Motor neuron (in vitro differentiated cells): ENCODE measurements at places on chromosomes 3 and 15. TPM values are rescaled to one million over a fixed set of nuclear protein-coding genes. Genes with fewer than 3 reads are reported as not detected.

The CFAP161 gene
- not detected in 2 replicates for total RNA-seq

The LRRC2 gene
- 1.9 TPM in 2 replicates for total RNA-seq

The DPPA4 gene
- total RNA-seq, result 0.45 and 0.49 TPM in 2 replicates

The CYP1A1 gene
- total RNA-seq, result 0.73 and 0.83 TPM in 2 replicates

The IMP3 gene
- 60.4 and 62.9 TPM in 2 replicates for total RNA-seq

The COPG1 gene
- total RNA-seq, result 135 and 143 TPM in 2 replicates

The LRRIQ4 gene
- 0.44 and 0.47 TPM in 2 replicates for total RNA-seq

- no peak for ATAC-seq
These were observed 161.0 kb upstream of the CCDC54 start for GRCh38 chr3:107216229-107216628.

DNA sequence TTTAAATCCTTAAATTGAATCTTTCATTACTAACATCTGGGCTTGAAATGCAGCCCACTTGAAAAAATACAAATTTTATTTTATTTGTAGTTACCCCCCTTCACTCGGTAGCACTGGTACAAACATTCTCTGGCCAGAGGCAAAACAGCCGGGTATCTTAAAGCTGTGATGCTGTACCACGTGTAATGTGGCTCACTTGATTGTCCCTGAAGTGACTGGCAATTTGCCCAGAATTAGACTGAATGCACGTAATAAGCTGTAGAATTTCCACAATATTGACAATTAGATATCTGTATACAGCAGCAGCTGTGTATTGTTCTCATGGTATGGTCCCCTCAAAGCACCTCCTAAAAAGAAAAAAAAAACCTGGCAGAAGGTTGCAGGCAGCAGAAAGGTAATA is 192.8 kb upstream of the TBC1D5 start:
- ATAC-seq, result peak; percentile 28

- no peak for ATAC-seq
These were observed 264.3 kb upstream of the ARHGEF26 start for GRCh38 chr3:153856932-153857331.

DNA sequence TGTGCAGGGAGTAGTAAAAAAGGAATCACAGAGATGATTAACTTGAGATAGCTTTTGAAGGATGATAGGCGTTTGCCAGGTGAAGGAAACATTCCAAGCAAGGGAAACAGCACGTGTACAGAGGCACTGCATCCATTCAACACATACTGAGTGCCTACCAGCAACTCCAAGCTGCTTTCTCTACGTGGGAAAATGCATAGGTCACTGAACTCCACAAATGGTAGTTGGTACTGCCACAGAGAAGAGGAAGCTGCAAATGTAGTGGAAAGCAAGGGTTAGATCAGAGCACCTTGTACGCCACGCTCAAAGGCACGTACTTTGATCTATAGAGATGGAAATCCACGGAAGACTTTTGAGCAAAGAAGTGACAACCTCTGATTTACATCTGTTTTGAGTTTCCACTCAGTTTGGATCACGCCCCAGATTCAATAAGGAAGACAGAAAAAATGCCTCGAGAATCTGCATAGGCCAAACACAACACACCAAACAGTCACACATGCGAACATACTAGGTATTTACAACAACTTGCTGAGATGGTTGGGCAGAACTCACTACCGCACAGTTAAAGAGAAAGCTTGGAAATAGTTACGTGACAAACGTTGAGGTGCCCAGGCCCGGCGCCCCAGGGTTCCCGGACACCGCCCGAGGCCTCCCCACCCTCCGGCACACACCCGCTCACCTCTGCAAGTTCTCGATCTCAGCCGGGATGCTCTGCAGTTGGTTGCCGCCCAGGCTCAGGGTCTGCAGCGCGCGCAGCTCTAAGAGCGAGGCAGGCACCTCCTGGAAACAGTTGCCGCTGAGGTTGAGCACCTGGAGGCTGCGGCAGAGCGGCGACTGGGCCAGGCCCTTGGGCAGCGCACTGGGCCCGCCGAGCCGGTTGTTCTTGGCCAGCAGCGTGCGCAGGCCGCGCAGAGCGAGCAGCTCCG is 826 bp downstream of the LRRC58 start:
- ATAC-seq, result no peak

DNA sequence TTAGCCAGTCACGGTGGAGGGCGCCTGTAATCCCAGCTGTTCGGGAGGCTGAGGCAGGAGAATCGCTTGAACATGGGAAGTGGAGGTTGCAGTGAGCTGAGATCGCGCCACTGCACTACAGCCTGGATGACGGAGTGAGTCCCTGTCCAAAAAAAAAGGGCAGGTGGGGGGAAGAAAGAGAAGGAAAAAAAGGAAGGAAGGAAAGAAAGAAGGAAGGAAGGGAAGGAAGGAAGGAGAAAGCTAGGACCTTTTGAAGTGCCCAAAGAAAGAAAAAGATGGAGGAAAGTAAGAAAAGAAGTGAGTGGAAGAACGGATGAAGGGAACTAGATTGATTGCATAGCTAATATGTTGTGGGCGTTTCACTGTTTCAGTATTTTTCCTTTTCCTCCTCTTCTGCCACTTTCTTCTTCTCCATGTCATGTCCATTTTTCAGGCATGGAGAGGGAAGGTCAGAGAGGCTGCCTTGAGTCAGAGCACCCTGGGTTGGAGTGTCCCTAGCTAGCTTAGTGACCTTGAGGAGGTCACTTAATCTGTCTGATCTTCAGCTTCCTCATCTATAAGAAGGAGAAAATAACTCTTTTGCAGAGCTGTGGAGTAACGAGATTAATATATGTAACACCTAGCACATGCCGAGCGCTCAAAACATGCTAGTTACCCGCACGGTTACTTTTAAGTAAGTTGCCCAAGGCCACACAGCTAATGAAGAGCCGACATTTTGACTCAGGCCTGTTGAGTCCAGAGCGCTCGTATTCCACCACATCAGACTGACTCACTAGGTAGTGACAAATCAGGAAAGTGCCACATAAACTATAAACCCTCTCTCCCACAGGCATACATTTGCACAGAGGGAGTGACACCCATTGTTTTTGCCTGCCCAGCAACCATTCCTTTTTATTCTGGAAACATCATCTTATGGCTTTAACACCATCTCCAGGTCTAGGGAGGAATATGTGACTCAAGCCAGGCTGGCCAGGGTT is 42.2 kb downstream of the BHLHE40 start:
- ATAC-seq, result peak; percentile 26

- no peak for ATAC-seq
These were observed 101.3 kb downstream of the WDR76 start for GRCh38 chr15:43928152-43928551.

DNA sequence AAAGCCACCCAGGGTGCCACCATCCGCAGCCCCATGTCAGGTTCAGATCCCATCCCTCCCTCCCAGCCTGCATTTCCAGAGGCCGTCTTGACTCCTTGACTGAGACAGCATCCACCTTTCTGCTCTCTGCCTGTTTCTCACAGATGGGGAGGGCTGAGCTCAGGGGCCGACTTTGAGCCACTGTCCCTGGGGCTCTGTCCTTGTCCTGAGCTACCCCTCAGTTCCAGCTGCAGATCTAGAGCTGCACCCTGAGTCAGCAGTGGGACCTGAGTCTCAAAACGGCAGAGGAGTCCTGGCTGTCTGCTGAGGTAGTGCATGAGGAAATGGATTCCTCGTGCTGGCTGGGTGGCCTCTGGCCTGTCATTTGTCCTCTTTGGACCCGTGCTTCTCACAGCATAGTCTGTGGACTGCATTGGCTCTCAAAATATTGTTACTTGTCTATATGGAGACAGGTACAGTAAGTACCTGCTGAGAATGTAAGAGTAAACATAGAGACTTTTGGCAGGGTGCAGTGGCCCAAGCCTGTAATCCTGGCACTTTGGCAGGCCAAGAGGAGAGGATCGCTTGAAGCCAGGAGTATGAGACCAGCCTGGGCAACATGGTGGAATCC is 22.3 kb downstream of the RPLP1 start:
- ATAC-seq, result no peak

- ATAC-seq, result no peak
These were observed 2.2 kb upstream of the CD86 start for GRCh38 chr3:122052968-122053367.

GRCh38 chr3:54421943-54422342 is 299.6 kb downstream of the CACNA2D3 start:
- ATAC-seq, result no peak

DNA sequence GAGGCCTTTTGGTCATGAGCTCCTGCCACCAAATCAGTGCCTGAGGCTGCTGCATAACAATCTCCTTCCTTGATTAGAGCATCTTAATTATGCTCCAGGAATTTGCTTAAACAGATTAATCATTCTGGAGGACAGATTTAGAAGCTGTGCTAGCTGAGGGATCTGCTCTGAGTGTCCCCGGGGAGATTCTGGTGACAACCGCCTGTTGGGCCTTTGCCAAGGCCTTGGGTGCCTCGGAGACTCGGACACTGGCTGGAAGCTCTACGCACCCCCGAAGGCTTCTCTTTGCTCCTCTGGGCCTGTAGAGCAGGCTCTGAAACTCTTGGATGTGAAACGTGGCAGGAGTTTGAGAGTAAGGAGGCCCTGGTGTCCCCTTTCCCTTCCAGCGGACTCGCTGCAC is 264.1 kb downstream of the CD47 start:
- no peak for ATAC-seq

DNA sequence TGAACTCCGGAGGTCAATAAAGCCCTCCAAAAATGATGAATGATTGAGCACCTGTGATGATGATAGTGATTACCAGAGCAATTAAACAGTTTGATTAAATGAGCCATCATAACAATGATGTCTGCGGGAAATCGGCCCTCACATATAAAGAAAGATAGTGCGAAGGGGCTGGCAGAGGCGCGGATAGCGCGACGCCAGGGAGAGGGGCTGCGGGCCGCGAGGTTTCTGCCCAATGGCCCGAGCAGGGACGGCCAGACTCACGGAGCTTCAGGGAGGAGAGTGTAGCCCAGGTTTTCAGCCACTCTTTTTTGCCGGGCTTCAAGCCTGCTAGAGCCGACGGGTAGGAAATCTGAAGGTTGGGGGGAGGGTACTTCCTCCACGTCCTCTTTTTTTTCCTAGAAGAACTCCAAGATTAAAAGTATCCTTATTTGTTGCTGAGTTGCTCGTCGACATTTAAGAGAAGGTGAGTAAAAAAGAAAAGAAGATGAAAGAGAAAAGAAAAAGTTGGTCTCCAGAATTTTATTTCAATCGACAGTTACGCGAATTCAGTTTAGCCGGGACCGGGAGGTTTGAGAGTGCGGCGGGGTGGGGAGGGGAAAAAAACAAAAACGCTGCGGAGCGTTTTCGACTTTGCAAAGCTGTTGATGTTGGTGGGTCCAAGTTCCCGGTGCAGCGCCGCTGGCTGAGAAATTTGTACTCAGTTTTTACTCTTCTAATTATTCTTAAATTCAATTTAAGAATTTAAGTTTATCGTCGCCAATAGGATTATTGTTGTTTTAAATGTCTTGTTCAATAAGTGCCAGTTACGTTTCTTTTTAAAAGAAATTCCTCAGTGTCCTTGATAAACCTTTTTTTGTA is 2.2 kb upstream of the MEIS2 start:
- no peak for ATAC-seq

- peak; percentile 25 for ATAC-seq
These were observed 54.3 kb upstream of the AGTR1 start for GRCh38 chr3:148643389-148643840.

DNA sequence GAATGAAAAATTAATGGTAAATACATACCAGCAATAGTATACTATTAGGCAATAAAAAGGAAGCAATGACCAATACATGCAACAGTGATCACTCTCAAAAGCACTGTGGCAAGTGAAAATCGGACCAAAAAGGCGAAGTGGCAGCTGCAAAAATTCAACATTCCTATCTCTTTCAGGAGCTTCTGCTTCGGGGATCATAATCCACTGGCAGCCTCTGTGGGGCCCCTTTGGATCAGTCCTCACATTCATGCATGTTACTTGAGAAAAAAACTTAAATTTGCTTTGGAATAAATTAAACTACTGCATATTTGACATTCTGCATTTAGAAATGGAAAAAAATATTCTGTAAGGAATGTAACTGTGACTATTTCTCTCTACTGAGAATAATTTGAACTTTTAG is 425.6 kb downstream of the NR2F2 start:
- no peak for ATAC-seq

GRCh38 chr3:169264711-169265110 is 398.8 kb downstream of the MECOM start:
- peak; percentile 63 for ATAC-seq

DNA sequence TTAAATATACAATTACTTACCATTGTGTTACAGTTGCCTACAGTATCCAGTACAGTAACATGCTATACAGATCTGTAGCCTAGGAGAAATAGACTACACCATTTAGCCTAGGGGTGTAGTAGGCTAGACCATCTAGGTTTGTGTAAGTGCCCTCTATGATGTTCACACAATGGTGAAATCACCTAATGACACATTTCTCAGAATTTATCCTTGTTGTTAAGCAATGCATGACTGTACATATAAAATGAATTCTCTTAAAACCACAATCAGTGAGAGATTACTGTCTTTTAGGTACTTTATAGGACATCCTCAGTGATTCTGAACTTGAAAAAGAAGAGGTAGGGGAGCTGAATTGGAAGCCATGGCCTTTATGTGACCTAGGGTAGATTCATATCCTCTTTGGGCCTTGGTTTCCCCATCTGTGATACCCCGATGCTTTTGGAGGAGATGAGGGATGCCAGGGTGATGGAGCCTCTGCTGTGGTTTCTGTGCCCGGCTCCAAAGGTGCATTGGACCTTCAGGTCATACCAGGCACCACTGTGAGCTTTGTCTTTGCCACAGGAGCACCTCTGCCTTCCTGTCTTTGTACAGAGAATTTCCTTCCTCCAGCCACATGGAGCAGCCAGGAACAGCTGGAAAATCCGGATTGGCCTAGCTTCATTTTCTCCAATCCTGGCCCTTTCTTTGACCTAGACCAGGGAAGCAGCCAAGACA is 51.9 kb upstream of the FLNB start:
- ATAC-seq, result peak; percentile 12

- no peak for ATAC-seq
These were observed 41.8 kb downstream of the GOLGB1 start for GRCh38 chr3:121707531-121708273.
